Fibroblast of skin of right biceps (primary cell): ENCODE measurements at places on chromosomes 4 and X.

DNA sequence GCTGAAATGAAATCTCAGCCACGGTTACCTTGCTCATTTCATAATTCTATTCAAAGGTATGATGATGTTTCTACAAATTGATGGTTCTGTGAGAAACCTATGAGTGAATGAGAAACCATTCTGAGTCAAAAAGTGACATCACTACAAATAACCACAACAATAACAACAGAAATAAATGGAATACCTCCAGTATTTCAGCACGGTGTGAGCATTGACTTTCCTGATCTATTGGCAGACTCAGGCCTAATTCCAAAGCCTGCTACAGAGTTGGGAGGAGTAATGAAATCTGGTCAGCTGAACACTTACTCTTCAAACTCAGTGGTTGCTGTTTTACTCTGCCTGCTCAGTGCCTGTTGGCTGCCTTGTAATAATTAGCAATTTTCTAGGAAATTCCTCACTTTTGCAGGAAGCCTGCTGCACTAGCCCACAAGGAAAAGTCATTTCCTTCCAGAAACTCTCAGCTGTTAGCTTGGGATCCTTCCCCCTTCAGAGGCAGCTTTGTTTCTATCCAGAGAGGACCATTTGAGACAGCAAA is 18.8 kb upstream of the SYNPO2 start:
- DNase-seq, result peak; percentile 67

- DNase-seq, result no peak
Observed at GRCh38 chr4:180932370-180933001, 1310.7 kb upstream of the TENM3 start.

DNA sequence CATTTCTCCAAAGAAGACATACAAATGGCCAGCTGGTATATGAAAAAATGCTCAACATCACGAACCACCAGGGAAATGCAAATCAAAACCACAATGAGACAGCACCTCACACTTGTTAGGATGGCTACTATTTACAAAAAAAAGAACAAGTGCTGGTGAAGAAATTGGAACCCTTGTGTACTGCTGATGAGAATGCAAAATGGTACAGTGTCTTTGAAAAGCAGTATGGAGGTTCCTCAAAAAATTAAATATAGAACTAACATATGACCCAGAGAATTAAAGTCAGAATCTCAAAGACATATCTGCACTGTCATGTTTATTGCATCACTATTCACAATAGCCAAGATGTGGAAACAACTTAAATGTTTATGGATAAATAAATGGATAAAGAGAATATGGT is 20.9 kb downstream of the PAGE4 start:
- no peak for DNase-seq

GRCh38 chr4:152424977-152425376 is 110.9 kb downstream of the FBXW7 start:
- DNase-seq, result no peak

GRCh38 chr4:145218251-145218650 is 37.9 kb upstream of the OTUD4 start:
- DNase-seq, result no peak

- DNase-seq, result peak; percentile 58
Observed at GRCh38 chr4:121900132-121900983, 30.1 kb upstream of the BBS7 start.

DNA sequence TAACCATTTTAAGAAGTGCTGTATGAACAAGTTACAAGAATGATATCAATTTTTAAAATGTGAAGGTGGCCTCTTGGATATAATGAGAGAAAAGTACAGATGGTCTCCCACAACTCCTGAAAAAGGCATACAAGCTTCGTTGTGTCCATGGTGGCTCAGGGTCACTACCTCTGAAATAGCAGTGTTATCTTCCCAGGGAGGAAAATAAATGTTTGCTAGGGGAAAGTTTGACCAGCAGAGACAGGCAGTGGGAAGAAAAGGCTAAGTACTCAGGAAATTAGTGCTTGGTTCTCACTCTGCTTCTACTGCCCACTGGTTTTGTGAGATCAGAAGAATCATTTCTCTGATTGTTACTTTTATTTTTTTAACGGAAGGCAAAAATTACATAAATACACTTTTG is 39.4 kb downstream of the PPP1R2C start:
- no peak for DNase-seq

DNA sequence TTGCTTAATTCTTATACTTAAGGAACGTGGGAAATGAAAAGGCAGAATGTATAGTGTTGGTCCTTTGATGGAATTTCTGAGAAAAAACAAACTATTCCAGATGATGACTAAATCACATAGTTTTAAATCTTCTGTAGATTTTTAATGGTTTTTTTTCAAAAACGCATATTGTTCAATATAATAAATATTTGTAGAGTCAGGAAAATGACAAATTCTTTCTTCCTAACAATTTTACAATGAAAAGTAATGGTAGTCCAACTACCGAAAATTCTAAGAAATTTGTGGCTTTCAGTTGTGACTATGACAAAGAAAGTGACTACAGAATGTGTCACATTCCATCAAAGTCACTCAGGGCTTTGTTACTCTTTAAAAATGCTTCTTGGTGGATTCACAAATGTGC is 164.8 kb upstream of the PITX2 start:
- DNase-seq, result peak; percentile 68

GRCh38 chr4:122798101-122798500 is 28.5 kb upstream of the FGF2 start:
- DNase-seq, result peak; percentile 92

GRCh38 chrX:120293015-120293414 is 18.2 kb downstream of the TMEM255A start:
- no peak for DNase-seq

- no peak for DNase-seq
Observed at GRCh38 chr4:33911959-33912358, 2332.4 kb downstream of the ARAP2 start.

DNA sequence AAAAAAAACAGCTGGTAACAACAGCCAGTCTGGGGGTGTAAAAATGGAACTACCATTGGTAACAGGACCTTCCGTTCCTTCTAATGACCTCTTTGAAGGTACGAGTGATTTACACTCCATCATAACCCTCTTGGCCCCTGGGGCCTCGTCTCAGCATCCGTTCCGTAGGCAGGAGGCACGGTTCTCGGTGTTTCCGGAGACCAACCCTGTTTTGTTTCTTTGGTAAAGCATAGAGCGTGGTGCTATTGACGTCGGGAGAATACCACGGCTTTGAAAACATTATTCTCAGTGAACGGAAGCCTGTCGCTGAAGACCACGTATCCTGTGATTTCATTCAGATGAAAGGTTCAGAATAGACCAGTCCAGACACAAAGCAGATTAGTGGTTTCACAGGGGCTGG is 198.9 kb downstream of the ASMT start:
- DNase-seq, result no peak

DNA sequence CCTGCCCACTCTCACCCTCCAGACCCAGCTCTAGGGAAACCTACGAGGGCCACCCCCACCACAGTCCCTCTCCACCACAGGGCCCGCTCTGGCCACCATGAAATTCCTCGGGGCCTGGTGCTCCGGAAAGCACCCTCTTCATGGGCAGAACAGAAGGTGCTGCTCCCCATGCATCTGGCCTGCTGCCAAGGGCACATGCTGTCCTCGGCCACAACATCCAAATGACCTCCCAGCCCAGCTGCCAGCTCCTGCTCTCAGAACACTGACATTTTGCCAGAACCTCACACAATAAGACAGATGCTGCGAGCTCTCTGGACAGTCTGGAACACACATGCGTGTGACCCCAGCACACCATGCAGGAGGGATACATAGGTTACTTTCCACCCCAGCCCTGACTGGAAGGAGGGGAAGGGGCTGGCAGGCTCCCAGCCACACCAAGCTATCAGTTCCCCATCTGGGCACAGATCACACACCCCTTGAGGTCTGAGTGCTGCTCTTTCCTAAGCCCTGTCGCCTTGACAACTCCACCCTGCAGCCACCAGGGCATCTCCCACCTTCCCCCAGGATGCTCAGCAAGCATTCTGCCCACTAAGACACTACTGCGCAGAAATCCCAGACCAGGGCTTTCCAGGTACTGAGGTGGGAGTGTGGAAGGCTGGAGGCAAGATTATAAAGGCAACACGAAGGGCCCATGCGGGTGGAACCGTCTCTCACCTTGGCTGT is 5.8 kb downstream of the CCNQ start:
- no peak for DNase-seq
